Right cardiac atrium (tissue), 5 donors: ENCODE measurements at places on chromosomes 13 and 19. TPM values are rescaled to one million over a fixed set of nuclear protein-coding genes. Genes with fewer than 3 reads are reported as not detected.
A peak's percentile ranks its signal among the peaks of the same experiment; 100 is the strongest.

GRCh38 chr19:35157431-35157830 is 2.9 kb downstream of the FXYD5 start:
- no peak for DNase-seq

- DNase-seq = no peak
Measured at GRCh38 chr19:16233081-16233776, 35.5 kb downstream of the AP1M1 start.

DNA sequence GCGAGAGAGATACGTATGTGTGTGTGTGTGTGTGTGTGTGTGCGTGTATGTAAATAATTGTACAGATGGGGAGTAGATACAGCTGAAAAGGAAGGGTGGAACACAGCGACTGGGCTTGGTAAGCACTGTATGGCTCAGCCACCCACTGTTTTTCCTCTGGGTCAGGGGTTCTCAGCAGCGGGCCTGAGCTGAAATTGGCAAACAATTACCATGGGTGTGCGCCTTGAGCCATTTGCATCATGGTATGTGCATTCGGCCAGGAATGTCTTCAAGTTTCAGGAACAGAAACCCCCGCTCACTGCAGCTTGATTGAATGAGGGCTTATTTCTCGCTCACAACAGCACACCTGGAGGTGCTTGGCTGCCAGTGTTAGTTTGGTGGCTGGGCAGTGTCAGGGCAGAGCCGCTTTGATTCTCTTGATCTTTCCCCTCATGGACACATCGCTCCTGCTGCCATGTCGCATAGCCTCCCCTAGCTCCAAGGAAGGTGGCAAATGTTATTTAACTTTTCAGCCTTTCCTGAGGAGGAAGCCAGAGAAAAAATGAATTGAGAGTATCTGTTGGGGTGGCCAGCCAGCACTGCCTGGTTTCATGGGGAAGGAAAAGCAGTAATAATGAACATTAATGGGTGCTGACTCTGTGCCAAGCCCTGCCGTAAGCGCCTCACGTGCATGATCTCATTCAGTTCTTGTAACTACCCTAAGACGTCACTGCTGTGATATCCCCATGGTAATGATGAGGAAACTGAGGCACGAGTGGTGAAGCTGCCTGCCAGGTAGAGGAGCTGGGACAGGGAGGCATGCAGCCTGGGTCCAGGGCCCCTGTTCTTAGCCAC is 126.9 kb downstream of the SIPA1L3 start:
- no peak for DNase-seq

- peak; percentile 68 for DNase-seq
Measured at GRCh38 chr19:38975214-38975860, at the start of gene FBXO17. Gene FBXO17, minus strand, starts transcription at chr19:38975742. Its CDS starts 25,423 bp downstream, at chr19:38950319.

- no peak for DNase-seq
Measured at GRCh38 chr19:41408256-41408655, 10.6 kb downstream of the BCKDHA start.

GRCh38 chr13:46520166-46520565 is 32.8 kb upstream of the LRCH1 start:
- DNase-seq = no peak

GRCh38 chr19:17244618-17245534 is 843 bp downstream of the NR2F6 start:
- peak; percentile 78 for DNase-seq

DNA sequence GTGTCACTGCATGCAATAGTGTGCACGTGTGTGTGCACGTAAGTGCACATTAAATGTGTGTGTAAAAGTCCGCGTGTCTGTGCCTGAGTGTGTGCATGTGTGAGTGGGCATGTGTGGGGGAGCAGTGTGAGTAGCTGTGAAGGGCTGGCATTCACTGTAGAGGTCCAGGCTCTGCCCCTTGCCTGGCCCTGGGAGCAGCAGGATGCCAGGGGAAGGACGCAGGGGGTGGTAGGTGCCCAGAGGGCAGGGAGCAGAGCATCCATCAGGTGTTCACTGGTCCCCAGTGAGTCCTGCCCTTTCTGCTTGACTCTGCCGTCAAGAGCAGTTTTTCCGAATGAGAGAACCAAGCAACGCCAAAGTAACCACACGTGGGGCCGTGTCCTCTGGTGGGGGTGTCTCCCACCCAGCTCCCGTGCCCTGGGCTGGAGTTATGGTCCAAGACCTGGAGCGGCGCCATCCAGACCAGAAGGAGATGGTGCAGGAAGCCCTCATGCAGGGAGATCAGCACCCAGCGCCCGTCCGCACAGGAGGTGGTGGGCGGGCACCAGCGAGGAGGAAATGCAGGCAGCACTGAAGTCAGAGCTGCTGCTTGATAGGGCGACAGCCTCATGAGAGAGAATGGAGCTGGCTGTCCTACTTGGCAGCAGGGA is 68.5 kb downstream of the TEX29 start:
- DNase-seq = no peak

GRCh38 chr19:19209372-19209771 is 2.4 kb upstream of the NCAN start:
- DNase-seq = no peak

- DNase-seq = no peak
Measured at GRCh38 chr13:96000069-96000468, 53.1 kb downstream of the UGGT2 start.

- no peak for DNase-seq
Measured at GRCh38 chr13:73212482-73212881, 153.7 kb downstream of the KLF5 start.

DNA sequence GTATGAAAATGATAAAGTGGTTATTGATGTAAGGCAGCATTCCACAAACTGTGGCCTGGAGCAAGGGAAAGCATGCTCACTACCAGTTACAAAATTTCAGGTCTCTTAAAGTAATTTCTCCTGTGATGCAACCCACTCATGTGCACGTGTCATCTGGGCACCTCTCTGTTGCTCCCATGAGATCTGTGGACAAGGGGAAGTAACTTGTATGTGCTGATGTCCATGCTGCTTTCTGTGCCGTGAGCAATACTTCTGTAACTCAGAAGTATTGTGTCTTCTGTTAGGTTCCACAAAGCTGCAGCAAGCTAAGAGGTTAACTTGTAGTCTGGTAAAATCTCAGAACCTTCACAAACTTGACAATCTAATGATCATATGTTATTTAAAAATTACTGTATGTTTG is 930.0 kb upstream of the SLITRK6 start:
- DNase-seq = no peak

DNA sequence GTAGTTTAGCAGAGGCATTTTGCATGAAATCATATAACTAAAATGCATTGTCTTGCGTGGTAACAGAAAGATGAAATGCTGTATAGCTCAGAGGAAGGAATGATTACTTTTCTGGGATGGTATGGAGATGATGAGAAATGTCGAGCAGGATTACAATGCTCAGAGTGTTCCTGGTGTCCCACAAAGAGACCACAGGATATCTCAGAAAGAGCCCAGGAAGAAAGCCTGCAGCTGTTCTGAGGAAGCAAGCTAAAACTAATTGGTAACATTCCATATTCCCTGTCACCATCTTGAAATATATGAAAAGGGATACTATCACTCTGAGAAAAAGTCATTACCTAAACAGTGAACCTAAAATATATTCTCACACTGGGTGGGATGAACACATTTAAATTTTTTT is 233.1 kb downstream of the POU4F1 start:
- no peak for DNase-seq

GRCh38 chr13:25192489-25192888 is 20.4 kb upstream of the AMER2 start:
- DNase-seq = no peak

DNA sequence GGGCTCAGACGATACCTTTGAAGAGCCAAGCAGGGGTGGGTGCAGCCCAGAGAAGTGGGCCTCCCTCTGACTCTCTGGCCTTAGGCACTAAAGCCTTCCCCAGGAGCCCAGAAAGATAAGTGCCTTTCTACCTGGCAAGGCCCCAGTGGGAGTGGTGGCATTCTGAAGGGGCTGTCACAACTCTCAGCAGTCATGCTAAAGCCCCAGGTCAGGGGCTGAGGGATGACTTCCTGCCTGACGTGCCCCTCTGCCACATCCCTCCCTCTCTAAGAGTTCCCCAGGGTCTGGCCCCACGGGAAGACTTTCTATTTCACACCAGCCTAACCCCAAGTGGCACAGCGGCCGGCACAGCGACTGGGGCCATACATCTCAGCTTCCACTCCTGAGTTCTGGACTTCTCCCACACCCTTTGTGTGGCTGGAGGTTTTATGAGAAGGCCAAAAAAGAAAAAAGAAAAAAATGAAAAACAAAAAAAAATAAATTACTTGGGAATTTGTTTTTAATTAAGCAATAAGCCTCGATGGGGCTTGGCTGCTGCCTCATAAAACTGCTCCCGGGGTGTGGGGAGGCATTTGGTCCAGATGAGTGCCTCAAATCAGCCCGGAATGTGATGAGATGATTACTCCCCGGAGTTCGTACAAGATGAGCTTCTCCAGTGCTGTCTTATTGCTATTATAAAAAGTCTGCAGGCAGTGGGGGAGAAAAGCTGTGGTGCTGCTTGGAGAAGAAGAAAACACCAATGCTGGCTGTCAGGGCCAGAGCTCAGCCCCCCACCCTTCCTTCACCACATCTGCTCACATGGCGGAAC is 28.5 kb upstream of the PLEKHF1 start:
- DNase-seq = no peak

GRCh38 chr13:93726173-93726957 is 499.8 kb downstream of the GPC6 start:
- no peak for DNase-seq

DNA sequence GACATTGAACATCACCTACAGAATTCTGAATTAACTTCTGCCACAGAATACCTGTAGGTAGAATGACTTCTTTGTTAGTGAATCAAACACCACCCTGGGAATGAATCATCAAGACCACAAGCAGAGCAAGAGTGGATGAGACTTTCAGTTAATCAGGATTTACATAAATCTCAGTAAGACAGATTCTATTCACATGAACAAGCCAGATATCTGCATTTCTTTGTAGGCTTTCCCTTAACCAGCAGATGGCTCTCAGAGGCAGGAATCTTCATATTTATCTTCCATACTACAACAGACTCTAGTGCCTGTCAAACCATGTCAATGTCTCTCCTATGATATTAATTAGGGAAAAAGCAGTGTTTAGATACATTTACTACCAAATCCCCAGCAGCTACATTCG is 412.1 kb downstream of the KLF12 start:
- no peak for DNase-seq

GRCh38 chr13:87942205-87942604 is 271.0 kb downstream of the SLITRK5 start:
- DNase-seq = no peak

GRCh38 chr13:74530011-74530410 is 395.8 kb upstream of the KLF12 start:
- no peak for DNase-seq

GRCh38 chr19:47544476-47544875 is 28.5 kb downstream of the ZNF541 start:
- DNase-seq = no peak

The PGLYRP2 gene
- not detected for total RNA-seq

The RBM42 gene
- 57.9 TPM for total RNA-seq

The NLRP11 gene
- total RNA-seq = not detected

The UNC13A gene
- total RNA-seq = 0.03 TPM

The REEP6 gene
- 1.8 TPM for total RNA-seq

The ELANE gene
- 1.8 TPM for total RNA-seq

The CYP4F3 gene
- not detected for total RNA-seq

The TMEM150B gene
- total RNA-seq = 2.0 TPM

The THAP8 gene
- total RNA-seq = 4.5 TPM

The ZNF132 gene
- total RNA-seq = 7.0 TPM

The TIMM44 gene
- total RNA-seq = 65.8 TPM

The MAST1 gene
- total RNA-seq = 0.31 TPM

The ELSPBP1 gene
- not detected for total RNA-seq

The TSSK6 gene
- total RNA-seq = 0.72 TPM

The OR7A5 gene
- not detected for total RNA-seq

The ZNF649 gene
- 14.1 TPM for total RNA-seq

The JSRP1 gene
- total RNA-seq = not detected

The IRS2 gene
- 14.6 TPM for total RNA-seq
